ENCODE measurements at places on chromosomes 7 and 10. TPM values are rescaled to one million over a fixed set of nuclear protein-coding genes. Genes with fewer than 3 reads are reported as not detected.

DNA sequence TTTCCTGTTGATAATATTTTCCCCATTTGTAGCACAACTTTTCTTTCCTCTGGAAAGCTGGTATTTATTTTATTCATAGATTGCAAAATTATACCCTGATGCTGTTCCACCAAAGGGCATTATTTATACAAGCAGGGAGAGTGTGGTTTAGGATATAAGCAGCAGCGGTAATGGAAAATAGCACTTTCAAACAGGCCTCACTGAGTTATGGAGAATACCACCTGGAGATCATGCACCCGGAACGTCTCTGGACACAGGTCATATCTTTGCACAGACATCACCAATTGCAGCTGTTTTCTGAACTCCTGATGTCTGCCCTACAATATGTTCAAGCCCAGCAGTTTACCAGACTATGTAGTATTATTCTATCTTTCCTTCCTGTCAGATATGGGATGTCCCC is 2.0 kb upstream of the CALD1 start:
- no peak for DNase-seq

- DNase-seq, result no peak
Measured at GRCh38 chr10:76347832-76348231, 916.4 kb downstream of the LRMDA start.

The NPFFR1 gene
- polyA plus RNA-seq, result not detected

The HHEX gene
- 1.5 TPM for polyA plus RNA-seq
